ENCODE measurements at places on chromosomes 1 and 21.

- DNase-seq, result no peak
Measured at GRCh38 chr1:209710093-209710492, 5.4 kb downstream of the HSD11B1 start.

DNA sequence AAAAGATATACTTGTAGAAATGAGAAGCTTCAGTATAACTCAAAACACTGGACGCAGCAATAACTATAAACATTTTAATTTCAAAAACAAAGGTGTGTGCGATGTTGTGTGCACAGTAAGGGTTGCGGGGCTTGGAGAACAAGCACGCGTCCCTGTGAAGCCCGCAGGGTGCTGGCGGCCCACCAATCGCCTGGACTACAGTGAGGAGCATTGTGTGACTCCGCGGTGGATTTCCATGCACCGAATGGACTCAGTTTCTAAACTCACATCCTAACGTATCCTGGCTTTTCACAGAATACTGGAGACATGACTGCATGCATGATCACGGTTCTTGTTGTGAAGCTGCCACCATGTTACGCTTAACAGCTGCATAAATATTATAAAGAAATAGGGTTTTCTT is 33.0 kb downstream of the NTPCR start:
- DNase-seq, result no peak

DNA sequence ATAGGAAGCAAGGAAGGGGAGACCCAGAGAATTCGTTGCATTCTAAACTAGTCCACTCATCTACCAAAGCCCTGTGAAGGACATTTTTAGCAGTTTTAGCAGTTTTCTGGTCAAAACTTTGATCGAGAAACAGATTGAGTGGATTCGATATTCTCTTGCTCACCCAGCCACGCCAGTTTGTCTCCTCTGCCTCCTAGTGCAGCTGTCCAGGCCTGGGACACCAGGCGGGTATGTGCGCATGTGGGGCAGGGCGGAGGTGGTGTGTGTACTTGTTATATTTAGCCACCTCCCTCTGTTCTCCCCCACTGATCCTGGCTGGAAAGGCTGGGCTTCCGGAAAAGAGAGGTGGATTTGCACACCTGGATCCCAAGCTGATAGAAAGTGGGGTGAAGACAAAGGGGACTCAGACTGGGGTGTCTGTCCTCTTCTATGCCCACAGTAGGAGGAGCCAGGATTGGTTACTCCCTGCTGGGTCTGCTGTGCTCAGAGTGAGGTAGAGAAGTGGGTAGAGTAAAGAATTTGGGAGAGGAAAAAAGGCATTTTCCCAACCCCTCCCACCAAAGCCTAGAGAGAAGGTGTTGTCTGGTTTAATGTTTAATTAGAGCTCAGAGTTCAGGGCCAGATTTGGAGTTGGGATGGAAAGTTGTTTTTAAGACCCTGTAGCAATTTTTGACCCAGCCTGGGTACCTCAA is 3.8 kb downstream of the LMNA start:
- no peak for DNase-seq

- DNase-seq, result no peak
Measured at GRCh38 chr1:37124501-37124900, 90.2 kb upstream of the GRIK3 start.

GRCh38 chr1:155277070-155277901 is at the start of gene HCN3:
Gene HCN3 (plus strand): TSS chr1:155277463. CDS start chr1:155277591, 128 bp downstream.
- DNase-seq, result peak; percentile 97

- DNase-seq, result no peak
Measured at GRCh38 chr1:1274299-1274930, 761 bp upstream of the UBE2J2 start.

GRCh38 chr21:45366931-45367401 is 38.0 kb upstream of the COL18A1 start:
- no peak for DNase-seq

DNA sequence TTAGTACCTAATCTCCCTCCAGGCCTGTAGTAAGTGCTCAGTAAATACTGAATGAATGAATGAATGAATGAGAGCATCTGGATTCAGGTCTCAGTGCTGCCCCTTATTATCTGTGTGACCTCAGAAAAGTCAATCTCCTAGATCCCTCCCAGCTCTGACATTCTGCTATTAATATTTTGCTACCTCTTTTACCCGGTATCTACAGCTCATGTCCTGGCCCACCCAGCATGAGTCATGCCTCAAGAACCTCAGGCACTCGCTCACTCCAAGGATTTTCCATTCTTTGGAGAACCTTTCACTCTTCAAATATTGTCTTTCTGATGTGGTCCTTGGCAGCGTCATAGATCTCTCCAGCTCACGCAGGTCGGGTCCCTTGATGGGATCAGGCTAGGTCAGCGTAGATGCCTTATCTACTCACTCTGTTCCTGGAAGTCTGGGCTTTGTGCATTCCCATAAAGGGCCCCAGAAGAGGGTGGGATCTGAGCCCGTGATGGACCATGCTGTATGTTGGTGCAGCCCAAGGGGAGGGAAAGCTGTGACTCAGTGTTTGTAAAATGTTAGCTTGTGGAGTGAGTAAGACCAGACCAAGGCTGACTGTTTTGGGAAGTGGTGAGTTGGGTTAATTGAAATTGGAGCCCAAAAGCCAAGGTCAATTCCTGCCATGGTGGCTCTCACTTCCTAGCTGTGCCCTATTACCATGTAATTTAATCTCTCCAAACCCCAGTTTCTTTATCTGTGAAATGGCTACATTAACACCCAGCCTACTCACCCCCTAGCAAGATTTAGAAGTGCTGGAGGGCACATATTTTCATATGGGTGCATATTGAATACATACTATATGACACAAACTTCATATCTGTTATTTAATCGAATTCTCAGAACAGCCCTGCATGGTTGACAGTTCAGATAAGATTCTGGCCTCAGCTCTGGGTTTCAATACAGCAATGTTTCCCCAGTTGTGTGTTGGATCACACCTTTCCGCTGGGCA is 214.1 kb upstream of the USP24 start:
- DNase-seq, result peak; percentile 46

GRCh38 chr21:20283836-20284235 is 714.4 kb upstream of the NCAM2 start:
- no peak for DNase-seq

DNA sequence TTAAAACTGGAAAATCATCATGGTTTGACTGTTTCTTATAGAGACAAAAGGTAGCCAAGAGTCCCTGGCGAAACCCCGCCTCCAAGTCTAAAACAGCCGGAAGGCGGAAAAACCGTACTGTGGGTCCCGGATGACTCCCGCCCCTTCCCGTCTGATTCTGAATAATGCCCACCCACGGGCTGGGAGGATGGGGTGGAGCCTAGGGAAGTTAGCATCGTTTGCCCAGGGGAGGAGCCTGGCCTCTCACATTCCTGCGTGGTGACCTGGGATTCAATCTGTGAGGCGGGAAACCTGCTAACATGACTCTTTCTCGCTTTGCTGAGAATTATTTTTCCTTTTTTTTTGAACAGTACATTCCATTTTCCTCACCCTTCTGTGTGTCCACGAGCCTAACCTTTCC is 124.9 kb downstream of the KCNK1 start:
- DNase-seq, result no peak

DNA sequence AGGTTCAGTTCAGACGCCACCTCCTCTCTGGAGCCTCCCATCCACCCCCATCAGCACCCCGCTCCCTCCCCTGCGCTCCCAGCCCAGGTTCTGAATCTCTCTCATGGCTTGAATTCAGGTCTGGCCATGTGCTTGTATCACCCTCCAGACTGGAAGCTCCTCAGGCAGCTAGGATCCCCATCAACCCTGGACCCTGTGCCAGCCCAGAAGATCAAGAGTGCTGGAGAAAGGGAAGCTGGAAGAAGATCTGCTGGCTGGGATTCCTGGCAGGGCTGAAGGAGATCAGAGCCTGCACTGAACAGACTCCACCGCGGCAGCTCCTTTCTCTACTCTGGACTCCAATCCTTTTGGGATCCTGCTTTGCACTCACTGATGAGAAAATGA is 11.7 kb upstream of the TINAGL1 start:
- peak; percentile 70 for DNase-seq

DNA sequence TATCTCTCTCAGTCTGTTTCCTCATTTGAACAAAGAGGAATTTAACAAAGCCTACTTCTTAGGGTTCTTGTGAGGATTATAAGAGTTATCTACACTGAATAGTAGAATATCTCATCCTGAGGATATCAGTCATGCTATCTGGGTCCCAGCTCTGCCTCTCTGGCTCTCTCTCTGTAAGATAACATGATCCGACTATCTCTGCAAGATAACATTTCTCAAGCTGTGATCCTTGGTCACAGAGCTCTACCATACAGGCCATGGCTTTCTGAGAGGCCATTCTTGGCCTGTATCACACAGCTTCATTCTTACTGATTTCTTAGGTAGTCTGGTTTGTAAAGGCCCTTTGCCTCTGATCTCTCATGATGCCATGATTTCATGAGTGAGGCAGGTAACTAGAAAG is 71.0 kb upstream of the TRABD2B start:
- no peak for DNase-seq

DNA sequence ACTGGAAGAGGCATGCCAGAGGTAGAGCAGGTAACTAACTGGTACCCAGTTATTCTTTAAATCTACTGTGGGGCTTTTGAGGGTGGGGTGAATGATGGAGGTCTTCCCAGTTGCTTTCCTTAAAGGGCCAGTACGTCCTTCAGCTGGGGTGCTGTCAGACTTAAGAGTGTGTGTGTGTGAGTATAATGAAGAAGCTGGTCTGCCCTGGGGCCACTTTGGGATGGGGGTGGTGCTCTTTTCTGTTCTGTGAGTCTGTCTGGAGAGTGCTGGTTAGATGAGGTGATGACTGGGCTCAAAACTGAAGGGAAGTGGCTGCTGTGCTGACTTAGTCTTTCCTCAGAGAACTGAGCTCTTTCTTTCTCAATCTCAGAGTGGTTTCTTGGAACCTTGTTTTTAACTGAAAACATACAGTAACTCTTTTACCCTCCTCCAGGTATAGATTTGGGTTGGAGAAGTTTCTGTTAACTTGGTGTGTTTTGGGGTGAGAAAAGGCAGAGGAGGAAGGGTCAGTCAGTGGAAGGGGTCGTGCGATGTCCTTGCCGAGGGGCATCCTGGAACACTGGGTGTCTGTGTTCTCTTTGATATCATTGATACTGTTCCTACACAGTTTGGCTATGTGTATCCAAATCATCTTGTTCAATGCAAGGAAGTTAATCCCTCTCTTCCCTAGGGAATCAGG is 746 bp downstream of the MACF1 start:
- no peak for DNase-seq

DNA sequence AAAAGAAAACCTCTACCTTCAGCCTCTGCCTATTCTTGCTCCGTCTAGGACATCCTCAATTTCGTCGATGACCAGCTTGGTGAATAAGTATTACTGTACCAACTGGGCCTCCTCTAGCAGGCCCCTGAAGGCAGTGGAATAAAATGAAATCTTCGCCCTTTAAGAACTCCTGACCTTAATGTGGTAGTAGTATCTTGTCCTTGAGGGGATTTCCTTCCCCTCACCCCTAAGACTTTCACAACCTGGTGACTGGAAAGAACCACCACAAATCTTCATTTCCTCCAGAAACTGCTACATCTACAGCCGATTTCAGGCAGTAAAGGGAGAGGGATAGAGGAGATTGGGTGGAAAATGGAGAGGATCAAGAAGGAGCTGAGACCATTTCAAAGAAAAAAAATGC is 1.6 kb upstream of the HAX1 start:
- DNase-seq, result no peak

DNA sequence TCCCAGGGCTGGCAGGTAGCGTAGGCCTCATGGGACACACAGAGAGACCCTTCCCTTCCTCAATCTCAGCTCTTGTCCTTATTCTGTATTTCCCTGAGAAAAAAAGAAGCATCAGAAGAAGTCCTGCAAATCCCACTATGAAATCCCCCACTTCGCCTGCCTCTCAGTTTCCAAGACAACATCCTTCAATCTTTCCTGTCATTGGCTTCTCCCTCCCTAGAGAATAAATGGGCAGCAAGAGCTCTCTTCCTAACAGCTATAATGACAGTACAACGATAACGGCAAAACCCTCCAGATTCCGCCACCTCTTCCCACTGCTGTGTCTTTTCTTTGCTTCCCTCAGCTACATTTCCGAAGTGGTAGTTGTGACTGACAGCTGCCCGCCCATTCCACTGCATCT is 41.6 kb upstream of the NTPCR start:
- no peak for DNase-seq

GRCh38 chr1:40886318-40887011 is 24.3 kb upstream of the CITED4 start:
- no peak for DNase-seq

- no peak for DNase-seq
Measured at GRCh38 chr1:206725109-206725963, 40.6 kb downstream of the MAPKAPK2 start.

DNA sequence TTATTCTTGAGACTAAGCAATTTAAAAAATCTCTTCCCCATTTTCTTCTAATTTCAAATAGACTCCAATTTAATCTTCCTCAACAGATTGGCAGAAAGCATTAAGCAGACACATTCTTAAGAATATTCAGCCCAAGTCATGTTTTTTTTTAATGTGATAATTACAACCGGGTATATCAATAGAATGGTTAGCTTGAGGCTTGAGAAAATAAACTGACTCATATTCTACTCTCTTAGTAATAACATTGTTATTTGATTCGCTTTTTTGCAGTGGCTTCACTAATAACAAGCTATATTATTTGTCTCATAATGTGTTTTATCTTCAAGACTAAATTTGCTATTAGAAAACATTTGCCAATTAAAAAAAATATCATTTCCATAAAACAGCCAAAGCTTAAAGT is 488.6 kb upstream of the RGS18 start:
- no peak for DNase-seq

DNA sequence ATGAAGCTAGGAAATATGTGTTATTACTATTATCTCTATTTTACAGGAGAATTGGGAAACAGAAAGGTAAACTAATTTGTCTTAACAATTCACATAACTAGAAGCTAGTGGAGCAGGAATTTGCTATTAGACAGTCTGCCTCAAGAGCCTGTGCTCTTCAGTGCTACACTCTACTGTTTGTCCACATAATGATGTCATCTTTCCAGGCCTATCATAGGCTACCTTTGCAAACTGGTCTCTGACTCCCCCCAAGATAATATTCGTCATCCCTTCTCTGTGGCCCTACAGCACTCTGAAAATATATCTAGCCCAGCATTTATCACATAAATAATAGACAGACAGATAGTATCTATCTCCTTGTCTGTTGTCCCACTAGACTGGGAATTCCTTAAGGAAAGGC is 34.1 kb downstream of the TRIT1 start:
- no peak for DNase-seq

- DNase-seq, result peak; percentile 48
Measured at GRCh38 chr1:22814176-22815042, 103.8 kb downstream of the EPHB2 start.

DNA sequence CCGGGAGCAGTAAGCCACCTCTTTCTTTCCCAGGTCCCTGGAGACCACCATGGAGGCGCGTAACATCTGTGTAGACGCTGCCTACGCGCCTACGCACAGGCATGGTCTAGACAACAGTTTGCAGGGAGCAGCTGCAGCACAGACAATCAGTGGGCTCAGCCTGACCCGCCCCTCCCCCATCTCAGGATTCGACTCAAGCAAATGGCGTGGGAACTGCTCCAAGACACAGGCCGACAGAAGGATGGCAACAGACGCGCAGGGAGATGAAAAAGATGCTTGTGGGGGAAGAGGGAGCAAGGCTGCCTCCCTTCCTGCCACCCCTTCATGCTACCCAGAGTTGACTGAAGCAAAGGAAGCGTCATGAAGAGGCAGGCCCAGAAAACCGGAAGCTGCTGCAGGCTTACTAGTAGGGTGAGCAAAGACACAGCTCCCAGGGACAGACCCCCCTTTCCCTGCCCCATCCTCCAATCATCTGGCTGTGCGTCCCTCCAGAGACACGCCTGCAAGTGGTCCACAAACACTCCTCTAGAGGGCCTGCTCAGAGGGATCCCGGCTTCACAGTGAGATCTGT is 19.5 kb downstream of the STK40 start:
- peak; percentile 97 for DNase-seq

- no peak for DNase-seq
Measured at GRCh38 chr1:184590163-184590750, 164.4 kb downstream of the EDEM3 start.
